ENCODE measurements at places on chromosomes 5 and 9.

GRCh38 chr5:119031011-119031886, 39.6 kb upstream of the DMXL1 start:
- DNase-seq = peak; percentile 40

GRCh38 chr5:57476601-57477056, 6.0 kb downstream of the ACTBL2 start:
- DNase-seq = no peak

DNA sequence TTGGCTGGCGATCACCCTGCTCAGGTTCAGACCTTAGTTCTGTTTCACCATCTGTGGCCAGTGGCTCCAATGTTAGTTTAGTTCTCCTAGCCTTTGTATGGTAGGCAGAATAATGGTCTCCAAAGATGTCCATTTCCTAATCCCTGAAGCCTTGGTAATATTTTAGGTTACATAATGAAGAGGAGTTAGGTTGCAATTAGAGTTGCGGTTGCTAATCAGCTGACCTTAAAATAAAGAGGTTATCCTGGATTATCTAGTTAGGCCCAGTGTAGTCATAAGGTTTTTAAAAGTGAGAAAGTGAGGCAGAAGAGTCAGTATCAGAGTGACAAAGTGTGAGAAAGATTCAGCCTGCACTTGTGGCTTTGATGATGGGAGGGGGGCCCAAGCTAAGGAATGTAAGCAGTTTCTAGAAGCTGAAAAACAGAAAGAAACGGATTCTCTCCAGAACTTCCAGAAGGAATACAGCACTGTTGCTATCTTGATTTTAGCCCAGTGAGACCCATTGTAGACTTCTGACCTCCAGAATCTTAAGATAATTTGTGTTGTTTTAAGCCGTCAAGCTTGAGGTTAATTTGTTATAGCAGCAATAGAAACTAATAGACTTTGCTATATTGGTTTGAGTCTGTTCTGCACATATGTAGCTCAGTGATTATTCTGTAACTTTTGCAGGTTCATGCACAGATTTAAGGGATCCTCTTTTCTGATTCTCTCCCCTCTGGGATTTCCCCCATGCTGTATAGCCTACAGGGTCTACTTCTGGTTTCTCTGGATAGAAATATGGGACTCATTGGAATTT, 21.6 kb downstream of the LNPEP start:
- DNase-seq = peak; percentile 40

- DNase-seq = no peak
Observed at GRCh38 chr9:82431121-82431520, 442.5 kb downstream of the SPATA31D1 start.

DNA sequence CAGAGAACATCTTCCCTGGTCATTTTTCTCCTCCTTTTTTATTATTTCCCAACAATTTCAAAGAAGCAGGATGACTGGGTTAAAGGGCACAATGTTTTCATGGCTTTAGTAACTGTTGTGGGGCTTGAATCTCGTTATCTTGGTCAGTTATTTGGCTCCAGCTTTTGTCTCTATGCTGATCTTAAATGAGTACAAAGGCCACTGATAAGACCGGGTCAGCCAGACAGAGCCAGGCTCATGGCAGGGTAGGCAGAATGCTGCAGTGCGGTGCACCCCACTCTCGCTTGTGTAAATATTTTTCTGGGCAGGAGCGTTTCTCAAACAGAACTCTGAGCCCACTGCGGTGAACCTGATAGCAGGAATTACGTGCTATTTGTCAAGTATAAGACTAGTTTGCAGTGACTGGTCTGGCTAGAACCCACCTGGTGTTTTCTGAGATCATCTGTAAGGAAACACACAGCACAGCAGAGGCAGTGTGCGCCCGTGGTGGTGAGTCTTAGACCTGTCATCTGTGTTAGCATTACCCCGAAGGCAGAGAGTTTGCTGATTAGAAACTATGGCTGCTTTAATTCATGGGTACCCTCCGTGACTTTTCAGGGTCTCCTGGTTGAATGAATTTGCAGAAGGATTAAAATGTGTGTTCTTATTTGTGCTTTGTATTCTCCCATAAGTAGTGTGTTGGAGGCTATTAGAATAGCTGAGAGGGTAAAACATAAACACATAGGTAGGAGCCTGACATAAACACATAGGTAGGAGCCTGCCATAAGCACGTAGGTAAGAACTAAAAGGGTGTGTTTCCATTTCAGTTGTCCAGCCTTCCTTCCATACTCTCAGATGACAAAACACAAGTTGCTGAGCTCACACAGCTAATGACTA, 158.6 kb upstream of the DMRT1 start:
- no peak for DNase-seq

DNA sequence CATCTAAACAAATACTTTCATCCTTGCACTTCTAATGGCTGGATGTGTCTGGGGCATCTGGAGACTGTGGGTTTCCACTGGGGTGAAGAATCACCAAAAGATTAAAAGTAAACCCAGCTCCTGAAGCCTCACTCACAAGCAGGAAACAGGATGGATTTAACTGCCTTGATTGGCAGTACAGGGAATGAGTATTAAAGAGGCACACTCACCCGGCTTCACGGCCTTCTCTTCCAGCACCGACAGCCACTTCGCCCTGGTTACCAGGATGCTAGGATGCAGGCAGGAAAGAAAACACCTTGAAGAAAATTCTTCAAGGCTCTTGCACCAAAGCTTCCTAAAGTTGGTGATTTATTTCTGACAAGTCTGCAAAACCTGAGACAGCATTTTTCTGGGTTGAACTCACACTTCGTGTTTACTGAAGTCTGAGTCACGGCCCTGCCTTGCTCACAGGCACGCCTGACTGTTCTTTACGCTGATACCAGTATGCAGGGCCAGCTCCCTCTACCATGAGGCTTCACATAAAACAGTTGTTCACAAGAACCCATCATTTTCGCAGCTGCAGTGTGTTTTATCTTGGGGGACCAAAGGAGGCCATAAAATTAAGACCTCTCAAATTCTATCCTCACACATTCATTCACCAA, 56.5 kb upstream of the ZNF354A start:
- no peak for DNase-seq

- DNase-seq = no peak
Observed at GRCh38 chr9:94207781-94208180, 51.3 kb upstream of the ZNF169 start.

- peak; percentile 72 for DNase-seq
Observed at GRCh38 chr9:107422189-107423185, 67.1 kb downstream of the KLF4 start.

DNA sequence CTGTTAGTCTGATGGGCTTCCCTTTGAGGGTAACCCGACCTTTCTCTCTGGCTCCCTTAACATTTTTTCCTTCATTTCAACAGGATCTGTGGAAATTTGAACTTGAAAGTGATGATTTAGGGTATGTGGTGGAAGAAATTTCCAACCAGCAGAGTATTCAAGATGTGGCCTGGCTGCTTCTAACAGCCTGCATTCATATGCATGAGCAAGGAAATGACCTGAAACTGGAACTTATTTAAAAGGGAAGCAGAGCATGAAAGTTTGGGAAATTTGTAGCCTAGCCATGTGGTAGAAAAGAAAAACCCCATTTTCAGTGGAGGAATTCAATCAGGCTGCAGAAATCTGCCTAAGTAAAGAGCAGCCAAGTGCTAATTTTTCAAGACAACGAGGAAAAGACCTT, 41.7 kb downstream of the UNC13B start:
- peak; percentile 0 for DNase-seq

DNA sequence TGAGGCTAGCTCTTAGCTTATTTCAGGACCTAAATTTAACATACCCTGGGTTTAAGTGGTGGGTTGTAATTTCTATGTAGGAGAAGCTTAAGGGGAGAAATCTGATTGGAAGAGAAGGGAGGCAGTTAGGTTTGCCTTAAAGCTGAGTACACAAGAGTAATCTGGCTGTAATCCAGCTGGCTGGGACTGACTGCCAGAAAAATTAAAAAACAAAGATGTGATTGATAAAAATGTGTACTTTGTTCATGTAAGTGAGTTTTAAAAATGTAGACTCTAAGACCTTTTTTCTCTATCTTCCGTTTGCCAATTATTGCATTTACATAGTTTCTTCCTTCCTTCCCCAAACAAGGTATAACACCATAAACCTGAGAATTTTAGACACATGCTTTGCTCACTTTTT, 17.5 kb upstream of the MSMP start:
- DNase-seq = no peak

DNA sequence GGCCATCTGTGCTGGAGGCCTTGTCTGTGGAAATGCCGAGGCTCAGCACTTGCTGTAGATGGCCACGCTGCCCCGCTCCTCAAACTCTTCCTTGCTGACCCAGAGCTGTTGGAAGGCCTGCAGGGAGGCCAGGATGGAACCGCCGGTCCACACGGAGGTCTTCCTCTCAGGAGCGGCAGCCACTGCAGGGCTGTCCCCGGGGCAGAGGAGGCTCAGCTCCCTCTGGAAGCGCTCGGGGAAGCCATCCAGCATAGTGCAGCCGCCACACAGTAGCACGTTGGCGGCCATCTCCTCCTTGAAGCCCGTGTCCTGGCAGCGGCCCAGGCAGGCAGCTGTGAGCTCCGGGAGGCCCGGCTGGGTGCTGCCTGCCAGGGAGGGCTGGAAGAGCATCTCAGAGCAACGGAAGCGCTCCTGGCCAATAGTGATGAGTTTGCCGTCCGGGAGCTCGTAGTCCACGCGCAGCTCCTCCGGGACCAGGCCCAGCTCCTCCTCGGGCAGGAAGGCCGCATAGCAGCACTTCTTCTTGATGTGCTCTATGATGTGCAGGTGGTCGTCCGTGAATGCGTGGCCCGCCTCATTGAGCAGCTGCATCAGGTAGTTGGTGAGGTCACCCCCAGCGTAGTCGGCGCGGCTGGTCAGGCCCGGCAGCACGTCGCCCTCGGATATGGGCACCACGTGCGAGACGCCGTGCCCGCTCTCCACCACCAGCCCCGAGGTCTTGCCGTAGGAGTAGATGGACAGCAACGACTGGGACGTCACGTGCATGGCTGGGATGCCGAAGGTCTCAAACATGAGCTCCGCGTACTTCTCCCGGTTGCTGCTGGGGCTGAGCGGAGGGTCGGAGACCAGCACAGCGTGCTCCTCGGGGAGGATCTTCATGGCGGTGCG, 901 bp downstream of the ACTL7B start:
- no peak for DNase-seq

- DNase-seq = no peak
Observed at GRCh38 chr5:174314261-174314660, 268.8 kb downstream of the NSG2 start.

DNA sequence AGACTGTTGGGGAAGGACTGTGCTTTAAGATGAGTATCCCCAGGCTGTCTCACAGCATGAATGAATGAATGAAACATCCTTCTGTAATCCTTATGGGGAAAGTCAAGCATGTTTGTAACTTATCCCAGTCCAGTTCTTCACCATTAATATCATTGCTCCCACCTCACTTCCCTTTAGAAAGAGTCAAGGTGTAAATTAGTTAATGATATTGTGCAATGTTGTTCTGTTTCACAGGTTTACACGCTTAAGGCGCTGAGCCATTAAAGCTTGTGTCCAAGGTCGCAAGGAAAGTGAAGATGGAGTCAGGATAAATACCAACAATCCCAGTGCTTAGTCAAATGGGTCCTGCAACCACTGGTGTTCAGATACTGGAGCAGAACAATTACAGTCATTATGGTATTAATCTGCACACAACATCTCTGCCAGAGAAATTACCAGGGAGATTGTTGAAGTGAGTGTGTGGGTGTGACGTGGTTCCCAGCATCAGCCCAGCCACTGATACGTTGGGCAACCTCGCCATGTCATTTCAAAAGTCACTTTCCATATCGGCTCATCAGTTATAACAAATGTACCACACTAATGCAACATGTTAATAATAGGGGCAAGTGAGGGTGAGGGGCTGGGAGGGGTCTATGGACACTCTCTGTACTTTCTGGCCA, 1.5 kb upstream of the MYO10 start:
- peak; percentile 79 for DNase-seq

DNA sequence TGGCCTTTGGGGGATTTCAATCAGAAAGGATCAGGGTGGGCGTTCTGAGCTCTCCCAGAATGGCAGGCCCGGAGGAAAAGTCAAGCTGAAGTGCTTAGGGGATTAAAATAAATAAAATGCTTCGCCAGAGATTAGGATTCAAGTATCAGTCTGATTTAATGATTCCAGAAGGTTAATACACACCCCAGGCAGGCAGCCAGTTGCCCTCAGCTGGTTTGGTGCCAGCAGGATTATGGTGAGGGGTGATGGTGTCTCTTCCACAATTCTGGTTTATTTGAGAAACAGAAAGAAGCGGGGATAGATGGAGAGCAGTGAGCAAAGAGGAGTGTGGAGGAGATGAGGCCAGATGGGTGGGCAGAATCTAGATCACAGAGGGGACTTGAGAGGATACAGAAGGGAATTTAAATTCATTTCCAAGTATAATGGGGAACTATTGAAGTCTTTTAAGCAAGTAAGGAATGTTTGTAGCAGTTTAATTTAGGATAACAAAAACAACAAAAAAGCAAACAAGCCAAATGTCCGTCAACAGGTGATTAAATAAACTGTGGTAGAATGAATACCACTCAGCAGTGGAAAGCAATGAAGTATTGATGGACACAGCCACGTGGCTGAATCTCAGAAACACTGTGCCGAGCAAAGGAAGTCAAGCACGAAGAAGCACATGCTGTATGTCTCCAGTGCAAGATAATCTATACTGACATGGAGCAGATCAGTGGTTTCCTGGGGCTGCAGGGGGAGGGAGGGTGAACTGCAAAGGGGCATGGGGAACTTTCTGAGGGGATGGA, 297.7 kb downstream of the MSX2 start:
- DNase-seq = no peak

DNA sequence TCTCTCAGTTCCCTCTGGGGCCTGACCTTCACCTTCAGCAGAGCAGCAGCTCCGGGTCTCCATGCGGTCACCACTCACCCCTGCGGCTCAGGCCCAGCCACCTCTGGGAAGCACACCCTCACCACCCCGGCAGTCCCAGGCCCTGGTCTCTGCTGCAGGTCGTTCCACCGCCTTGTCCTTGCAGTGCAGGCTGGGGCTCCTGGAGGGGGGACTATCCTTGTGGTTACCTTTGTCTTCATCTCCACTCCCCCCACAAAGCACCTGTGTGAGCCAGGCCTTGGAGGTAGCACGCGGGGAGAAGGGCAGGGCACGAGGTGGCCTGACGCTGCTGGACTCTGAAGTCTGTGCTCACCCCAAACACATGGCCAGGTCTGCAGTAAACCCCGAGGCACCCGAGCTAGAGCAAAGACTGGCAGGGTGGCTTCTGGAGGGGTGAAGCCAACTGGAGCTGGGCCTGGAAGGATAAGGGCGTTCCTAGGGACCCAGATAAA, 33.2 kb upstream of the RXRA start:
- no peak for DNase-seq

GRCh38 chr5:168679515-168679920, 100.3 kb upstream of the PANK3 start:
- peak; percentile 46 for DNase-seq

GRCh38 chr5:8766448-8766847, 779.4 kb downstream of the SEMA5A start:
- no peak for DNase-seq

Data from inflammatory macrophage treated with lipopolysaccharide for 4 hours (primary cell).